ENCODE measurements at places on chromosomes 3 and 15. TPM values are rescaled to one million over a fixed set of nuclear protein-coding genes. Genes with fewer than 3 reads are reported as not detected.
A peak's percentile ranks its signal among the peaks of the same experiment; 100 is the strongest.

DNA sequence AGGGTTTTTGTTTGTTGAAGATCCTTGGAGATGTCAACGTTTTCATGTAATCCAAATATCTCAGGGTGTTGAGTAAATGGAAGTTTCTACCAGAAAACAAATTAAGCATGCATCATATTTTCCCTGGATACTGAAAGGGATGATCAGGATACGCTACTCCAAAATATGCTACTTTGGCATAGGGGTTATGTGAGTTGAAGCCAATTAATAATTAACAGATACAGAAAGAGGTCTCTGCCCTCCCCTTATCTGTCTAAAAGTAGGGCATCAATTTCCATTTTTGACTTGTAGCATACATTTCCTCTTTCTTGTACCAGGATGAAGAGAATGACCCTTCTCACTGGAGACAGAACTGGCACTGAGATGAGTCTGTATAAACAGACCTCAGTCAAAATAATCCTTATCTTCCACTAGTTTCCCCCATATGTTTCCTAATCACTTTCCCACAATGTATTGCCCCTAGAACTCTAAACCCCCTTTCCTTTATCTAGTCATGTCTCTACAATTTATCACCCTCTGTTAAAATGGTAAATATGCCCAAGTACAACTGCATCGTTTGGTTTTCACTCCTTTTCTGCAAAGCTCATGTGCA is 17.4 kb upstream of the ASB14 start:
- no peaks in the 10 kb centered on the region for H3K4me1 ChIP-seq
- H3K27me3 ChIP-seq = no peaks in the 10 kb centered on the region
- H3K36me3 ChIP-seq = no peaks in the 10 kb centered on the region
- no peak overlapping the region for H3K4me3 ChIP-seq
- H3K27ac ChIP-seq = no peak overlapping the region

- H3K36me3 ChIP-seq = peaks cover 1% of the 10 kb centered on the region
- DNase-seq = peak; percentile 94
- H3K27ac ChIP-seq = peak overlapping the region; percentile 93
- no peaks in the 10 kb centered on the region for H3K27me3 ChIP-seq
- H3K4me3 ChIP-seq = peak overlapping the region; percentile 50
These were observed 12.0 kb upstream of the ZNF592 start for GRCh38 chr15:84736375-84736774.

DNA sequence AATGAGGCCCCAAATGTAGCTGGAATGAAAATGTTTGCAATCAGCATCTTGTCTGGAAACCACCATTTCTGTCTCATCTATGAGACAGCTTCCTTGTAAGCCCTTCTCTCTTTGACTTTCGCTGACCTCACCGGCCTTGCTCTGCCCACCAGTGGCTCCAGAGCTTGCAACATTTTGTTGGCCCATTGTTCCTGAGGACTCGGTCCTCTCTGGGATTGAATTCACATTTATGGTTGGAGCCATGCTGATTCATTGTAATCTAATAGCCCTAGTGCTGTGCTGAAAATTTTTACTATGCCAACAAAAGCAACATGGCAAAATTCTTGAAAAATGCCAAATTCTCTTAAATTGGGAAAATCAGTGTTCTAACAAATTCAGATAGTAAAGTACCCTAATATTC is 37.2 kb downstream of the ABHD5 start:
- H3K4me1 ChIP-seq = no peaks in the 10 kb centered on the region
- H3K4me3 ChIP-seq = no peak overlapping the region

- H3K4me3 ChIP-seq = no peak overlapping the region
- no peak for DNase-seq
- H3K27ac ChIP-seq = no peak overlapping the region
These were observed 12.8 kb downstream of the FOXL2 start for GRCh38 chr3:138933981-138934691.

The CCDC13 gene
- 0.29 TPM for total RNA-seq

GRCh38 chr3:183536238-183536880 is 19.1 kb downstream of the KLHL6 start:
- H3K36me3 ChIP-seq = peaks cover 20% of the 10 kb centered on the region
- DNase-seq = no peak
- H3K27ac ChIP-seq = no peak overlapping the region
- H3K4me1 ChIP-seq = peaks cover 61% of the 10 kb centered on the region
- H3K27me3 ChIP-seq = no peaks in the 10 kb centered on the region

DNA sequence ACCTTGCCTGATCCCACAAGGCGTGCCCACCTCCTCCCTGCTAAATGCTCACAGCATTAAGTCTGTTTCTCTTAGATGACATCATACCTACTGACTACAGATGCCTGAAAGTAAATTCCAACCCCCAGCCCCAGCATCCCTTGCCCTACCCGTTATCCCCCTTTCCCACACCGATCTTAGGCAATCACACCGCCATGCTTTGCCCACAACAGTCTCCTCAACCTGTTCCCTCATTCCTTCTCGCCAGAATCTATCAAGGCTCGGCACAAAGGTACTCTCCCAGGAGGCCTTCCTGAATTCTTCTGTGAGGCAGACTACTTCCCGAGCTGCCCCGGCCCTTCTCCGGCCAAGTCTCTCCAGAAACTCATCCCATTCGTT is 789 bp upstream of the SEC61A1 start:
- H3K4me3 ChIP-seq = peak overlapping the region; percentile 100
- no peak for DNase-seq
- H3K36me3 ChIP-seq = peaks cover 36% of the 10 kb centered on the region
- peaks cover 39% of the 10 kb centered on the region for H3K4me1 ChIP-seq
- H3K27me3 ChIP-seq = no peaks in the 10 kb centered on the region
- peak overlapping the region; percentile 90 for H3K27ac ChIP-seq

- no peaks in the 10 kb centered on the region for H3K4me1 ChIP-seq
- no peak for DNase-seq
- no peak overlapping the region for H3K4me3 ChIP-seq
- no peaks in the 10 kb centered on the region for H3K27me3 ChIP-seq
- no peak overlapping the region for H3K27ac ChIP-seq
These were observed 82.0 kb downstream of the POLQ start for GRCh38 chr3:121463745-121464144.

GRCh38 chr3:134600685-134601463 is 49.9 kb downstream of the KY start:
- H3K4me1 ChIP-seq = peaks cover 9% of the 10 kb centered on the region
- peak; percentile 62 for DNase-seq
- H3K27ac ChIP-seq = no peak overlapping the region
- H3K36me3 ChIP-seq = no peaks in the 10 kb centered on the region
- peaks cover 5% of the 10 kb centered on the region for H3K27me3 ChIP-seq

The SAMMSON gene
- not detected for total RNA-seq

The LMOD3 gene
- not detected for total RNA-seq

The SLC9C1 gene
- total RNA-seq = not detected

- no peaks in the 10 kb centered on the region for H3K36me3 ChIP-seq
- H3K27ac ChIP-seq = no peak overlapping the region
These were observed 31.0 kb upstream of the THBS1 start for GRCh38 chr15:39549912-39550311.

The MYO5C gene
- 1.3 TPM for total RNA-seq

DNA sequence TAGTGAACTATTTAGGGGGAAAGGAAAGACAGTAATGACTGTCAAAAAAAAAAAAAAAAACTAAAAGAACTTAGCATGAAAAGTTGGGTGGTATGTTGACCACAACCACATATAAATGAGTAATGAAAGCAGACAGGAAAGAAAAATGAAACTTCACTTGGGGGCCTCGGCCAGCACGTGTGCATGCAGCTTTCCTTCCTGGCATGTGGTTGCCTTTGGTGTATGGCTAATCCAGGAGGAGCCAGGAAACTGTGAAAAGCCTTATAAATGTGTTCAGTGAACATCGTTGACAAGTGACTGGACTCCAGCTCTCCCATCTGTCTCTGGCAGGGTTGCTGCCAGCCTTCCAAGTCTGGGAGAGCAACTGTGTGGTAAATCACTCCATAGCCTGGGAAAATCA is 195.1 kb downstream of the DTWD1 start:
- no peak overlapping the region for H3K27ac ChIP-seq
- H3K4me3 ChIP-seq = no peak overlapping the region
- peak; percentile 18 for DNase-seq
- H3K4me1 ChIP-seq = peaks cover 13% of the 10 kb centered on the region

DNA sequence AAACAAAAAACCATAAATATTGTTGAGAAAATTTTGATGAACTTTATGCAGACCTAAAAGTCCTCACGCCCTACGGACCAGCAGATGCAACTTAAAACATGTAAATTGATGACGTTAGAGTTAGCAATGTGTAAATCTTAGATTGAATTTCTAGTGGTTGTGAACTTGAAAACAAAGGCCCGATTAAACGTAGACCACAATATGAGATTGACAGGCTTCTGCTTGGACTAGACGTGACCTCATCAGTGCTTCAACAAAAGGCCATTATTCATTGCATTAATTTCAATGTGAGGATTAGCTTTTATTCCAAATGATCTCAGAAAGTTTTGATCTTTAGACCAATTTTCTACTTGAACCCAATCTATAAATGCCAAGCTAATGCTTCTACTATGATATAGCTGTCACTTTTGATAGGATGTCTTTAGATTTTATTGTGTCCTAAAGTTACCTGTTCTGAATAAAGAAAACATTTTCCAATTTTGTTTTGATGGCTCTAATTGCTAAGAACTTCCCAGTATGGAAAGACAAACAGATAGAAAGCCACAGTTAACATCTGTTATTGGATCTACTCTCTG is 55.4 kb upstream of the SPPL2A start:
- H3K4me3 ChIP-seq = no peak overlapping the region
- H3K27me3 ChIP-seq = peaks cover 4% of the 10 kb centered on the region
- no peaks in the 10 kb centered on the region for H3K4me1 ChIP-seq
- H3K27ac ChIP-seq = no peak overlapping the region
- H3K36me3 ChIP-seq = no peaks in the 10 kb centered on the region
- DNase-seq = no peak

The CFAP100 gene
- total RNA-seq = not detected

DNA sequence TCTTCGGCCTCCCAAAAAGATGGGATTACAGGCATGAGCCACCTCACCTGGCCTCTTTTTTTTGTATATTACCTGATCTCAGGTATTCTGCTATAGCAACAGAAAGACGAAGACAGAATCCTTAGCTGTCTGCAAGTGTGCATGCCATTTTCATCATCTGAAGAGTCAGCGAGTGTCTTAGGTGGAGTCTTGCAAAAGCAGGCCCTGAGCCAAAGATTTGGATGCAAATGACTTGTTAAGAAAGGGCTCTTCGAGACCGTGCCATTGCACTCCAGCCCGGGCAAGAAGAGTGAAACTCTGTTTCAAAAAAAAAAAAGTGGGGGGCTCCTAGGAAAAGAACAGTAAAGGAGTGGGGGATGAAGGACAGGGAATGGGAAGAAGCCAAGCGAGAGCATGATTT is 10.2 kb upstream of the TRIM69 start:
- H3K4me3 ChIP-seq = peak overlapping the region; percentile 99
- peaks cover 60% of the 10 kb centered on the region for H3K4me1 ChIP-seq
- peak; percentile 43 for DNase-seq
- peak overlapping the region; percentile 100 for H3K27ac ChIP-seq
- no peaks in the 10 kb centered on the region for H3K27me3 ChIP-seq
- H3K36me3 ChIP-seq = peaks cover 19% of the 10 kb centered on the region

The HRG gene
- not detected for total RNA-seq

GRCh38 chr3:146903927-146904326 is 298.8 kb upstream of the PLSCR5 start:
- no peaks in the 10 kb centered on the region for H3K4me1 ChIP-seq
- DNase-seq = no peak
- H3K36me3 ChIP-seq = no peaks in the 10 kb centered on the region
- H3K27me3 ChIP-seq = no peaks in the 10 kb centered on the region

- peak; percentile 86 for DNase-seq
- H3K27ac ChIP-seq = no peak within 1 kb of the TSS
- no peaks in the 10 kb centered on the region for H3K27me3 ChIP-seq
- peaks cover 46% of the 10 kb centered on the region for H3K36me3 ChIP-seq
- H3K4me3 ChIP-seq = peak within 1 kb of the TSS; percentile 18
These were observed at the start of gene CD96 for GRCh38 chr3:111541911-111542483. Gene CD96, plus strand, starts transcription at chr3:111542197. Its CDS starts 52 bp downstream, at chr3:111542249.

The ZNF445 gene
- 16.3 TPM for total RNA-seq

- no peak for DNase-seq
- H3K27ac ChIP-seq = no peak overlapping the region
- H3K4me1 ChIP-seq = no peaks in the 10 kb centered on the region
- H3K36me3 ChIP-seq = no peaks in the 10 kb centered on the region
- no peaks in the 10 kb centered on the region for H3K27me3 ChIP-seq
These were observed 167.0 kb upstream of the ANKRD28 start for GRCh38 chr3:15964605-15965442.

The IL12A gene
- total RNA-seq = not detected

The SLC22A14 gene
- not detected for total RNA-seq

All from activated CD8-positive, alpha-beta T cell treated with anti-CD3 and anti-CD28 coated beads for 36 hours (primary cell).